ENCODE measurements at places on chromosomes 7 and 10.
A peak's percentile ranks its signal among the peaks of the same experiment; 100 is the strongest.

DNA sequence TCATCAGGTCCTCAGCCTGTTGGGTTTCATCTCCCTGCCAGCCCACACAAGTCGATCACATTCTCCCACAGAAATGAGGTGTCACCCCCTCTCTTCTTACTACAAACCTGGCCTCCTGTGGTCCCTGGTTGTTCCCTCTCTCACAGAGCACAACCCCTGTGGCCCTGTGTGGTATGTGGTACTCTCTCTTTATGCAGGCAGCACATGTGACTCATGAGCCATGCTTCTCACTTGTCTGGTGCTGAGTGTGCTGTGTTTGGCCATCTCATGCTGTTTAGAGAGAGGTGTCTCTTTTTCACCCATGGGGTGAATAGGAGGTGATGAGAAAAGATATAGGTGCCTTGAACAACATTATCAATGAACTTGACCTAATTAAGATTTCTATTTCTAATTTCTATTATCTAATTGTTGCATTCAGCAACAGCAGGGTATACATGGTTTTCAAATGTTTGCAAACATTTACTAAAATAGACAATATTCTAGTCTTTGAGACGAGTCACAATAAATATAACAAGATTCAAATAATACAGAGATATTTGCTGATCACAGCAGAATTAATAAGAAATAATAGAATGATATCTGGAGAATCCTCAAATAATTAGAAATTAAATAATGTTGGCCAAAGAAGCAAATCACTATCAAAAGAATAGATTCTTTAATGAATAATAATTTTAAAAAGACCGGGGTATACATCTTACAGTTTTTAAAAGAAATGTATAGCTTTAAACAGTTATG, 633.8 kb upstream of the IGFBP3 start:
- no peak for DNase-seq

DNA sequence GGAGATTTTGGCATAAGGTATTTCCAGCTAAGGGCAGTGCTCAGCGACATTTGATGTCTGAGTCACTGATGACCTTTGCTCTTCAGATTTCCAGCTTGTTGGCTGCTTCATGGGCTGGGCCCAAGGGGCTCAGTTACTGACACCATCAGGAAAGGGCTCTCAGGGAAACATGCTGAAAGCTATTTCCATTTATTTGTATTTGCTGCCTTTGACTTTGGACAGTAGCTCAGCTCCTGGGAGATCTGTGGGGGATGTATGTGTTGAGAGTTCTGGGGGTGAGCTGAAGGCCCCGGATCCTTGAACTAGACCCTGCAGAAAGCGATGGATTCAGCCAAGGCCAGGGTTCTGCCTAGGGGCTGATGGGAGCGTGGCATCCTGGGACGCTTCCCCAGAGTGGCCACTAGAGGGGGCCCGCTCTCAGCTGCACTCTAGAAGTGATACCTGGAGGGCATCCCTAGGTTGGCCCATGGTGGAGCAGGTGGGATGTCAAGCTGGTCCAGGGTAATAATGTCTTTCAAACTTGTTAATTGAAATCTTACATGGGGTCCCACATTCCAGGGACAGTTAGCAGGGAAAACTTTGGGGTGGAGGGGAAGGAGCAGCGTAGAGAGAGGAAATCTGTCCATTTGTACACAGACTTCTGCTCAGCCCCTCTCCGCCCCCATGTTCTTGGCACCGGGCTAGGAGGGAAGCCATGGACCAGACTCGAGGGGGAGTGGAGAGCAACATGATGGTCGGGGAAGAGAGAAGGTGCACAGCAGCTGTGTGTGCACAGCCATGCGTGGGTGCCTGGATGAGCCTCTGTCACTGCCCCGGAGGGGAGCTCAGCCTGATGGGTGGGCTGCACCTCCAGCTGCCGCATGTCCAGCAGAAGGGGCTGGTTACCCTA, 3.0 kb upstream of the BTBD16 start:
- DNase-seq, result peak; percentile 26

- DNase-seq, result no peak
Measured at GRCh38 chr10:7492660-7493046, 81.8 kb upstream of the SFMBT2 start.

DNA sequence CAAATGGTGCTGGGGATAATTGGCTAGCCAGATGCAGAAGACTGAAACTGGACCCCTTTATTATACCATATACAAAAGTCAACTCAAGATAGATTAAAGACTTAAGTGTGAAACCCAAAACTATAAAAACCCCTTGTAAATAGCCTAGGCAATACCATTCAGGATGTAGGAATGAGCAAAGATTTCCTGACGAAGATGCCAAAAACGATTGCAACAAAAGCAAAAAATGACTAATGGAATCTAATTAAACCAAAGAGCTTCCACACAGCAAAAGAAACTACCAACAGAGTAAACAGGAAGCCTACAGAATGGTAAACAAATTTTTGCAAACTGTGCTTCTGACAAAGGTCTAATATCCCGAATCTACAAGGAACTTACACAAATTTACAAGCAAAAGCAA, 30.9 kb upstream of the PLXDC2 start:
- DNase-seq, result no peak

GRCh38 chr7:36100634-36101033, 52.4 kb upstream of the EEPD1 start:
- DNase-seq, result no peak

DNA sequence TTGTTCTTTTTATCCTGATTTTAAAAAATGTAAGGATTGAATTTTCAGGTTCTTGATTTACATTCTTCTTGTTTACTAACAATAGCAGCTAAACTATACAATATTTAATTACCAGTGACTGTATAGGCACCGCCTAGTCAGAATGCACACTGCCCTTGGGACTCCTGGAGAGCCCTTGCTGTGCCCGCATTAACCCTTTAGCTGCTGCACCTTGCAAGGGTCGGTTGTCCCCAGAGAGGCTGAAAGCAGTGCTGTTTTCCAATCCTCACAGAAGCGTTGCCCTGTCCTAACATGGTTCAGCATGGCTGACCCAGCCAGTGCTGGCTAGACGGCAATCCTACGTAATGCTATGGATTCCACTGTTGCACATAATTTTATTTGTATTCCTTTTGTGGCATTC, 102.6 kb downstream of the HECW1 start:
- DNase-seq, result no peak

DNA sequence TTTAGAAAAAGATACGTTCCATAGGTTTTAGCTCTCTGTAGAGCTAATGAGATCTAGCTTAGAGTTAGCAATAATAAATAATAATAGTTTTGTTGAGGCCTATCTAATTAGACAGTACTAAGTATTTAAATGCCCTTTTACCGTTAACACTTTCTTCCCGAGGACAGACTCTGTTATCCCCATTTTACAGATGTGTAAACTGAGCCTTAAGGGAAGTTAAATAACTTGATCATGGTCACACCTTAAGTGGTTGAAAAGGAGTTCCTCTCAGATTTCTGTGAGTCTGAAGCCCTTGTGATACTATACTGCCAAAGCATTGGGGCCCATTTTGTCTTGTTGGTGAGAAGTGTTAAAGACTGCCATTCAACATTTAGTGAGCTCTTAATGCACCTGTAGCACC, 61.6 kb downstream of the CYP51A1 start:
- no peak for DNase-seq

GRCh38 chr10:11743461-11744338, 1.5 kb downstream of the ECHDC3 start:
- no peak for DNase-seq

- DNase-seq, result no peak
Measured at GRCh38 chr7:24946467-24946866, 33.5 kb downstream of the OSBPL3 start.

DNA sequence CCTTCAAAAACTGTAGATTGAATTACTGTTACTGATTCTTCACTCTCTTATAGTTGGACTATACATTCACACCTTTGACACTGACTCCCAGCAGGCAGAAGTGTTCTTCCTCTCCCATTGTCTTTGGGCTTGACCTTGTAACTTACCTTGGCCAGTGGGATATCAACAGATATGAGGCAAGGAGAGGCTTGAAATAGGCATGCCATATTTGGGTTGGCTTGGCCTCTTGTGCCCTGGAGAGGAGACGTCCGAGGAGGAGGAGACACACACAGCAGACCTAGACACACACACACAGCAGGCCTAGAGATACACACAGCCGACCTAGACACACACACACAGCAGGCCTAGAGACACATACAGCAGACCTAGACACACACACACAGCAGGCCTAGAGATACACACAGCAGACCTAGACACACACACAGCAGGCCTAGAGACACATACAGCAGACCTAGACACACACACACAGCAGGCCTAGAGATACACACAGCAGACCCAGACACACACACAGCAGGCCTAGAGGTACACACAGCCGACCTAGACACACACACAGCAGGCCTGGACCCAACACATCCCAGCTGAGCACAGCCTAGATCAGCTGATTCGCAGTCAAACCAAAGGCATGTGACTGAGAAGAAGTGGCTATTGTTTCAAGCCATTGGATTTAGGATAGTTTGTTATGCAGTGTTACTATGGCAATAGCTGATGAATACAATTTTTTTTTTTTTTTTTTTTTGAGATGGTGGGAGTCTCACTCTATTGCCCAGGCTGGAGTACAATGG, 12.5 kb upstream of the GNA12 start:
- no peak for DNase-seq

Data from hematopoietic multipotent progenitor cell treated with erythropoietin and hydrocortisone succinate and interleukin-3 and kit ligand, for 17 days (in vitro differentiated cells).